ENCODE measurements at places on chromosomes 16 and 17. TPM values are rescaled to one million over a fixed set of nuclear protein-coding genes. Genes with fewer than 3 reads are reported as not detected.

Gene AURKB
- polyA plus RNA-seq: not detected

Gene TPSG1
- not detected for polyA plus RNA-seq

Gene LAT
- polyA plus RNA-seq: 2.3 TPM

Gene OR2C1
- polyA plus RNA-seq: 0.20 TPM

Gene KRTAP4-6
- polyA plus RNA-seq: not detected

Gene CLN3
- polyA plus RNA-seq: 16.3 TPM

Gene EVI2A
- 11.2 TPM for polyA plus RNA-seq

Data from naive B cell (primary cell).